NCI-H1694 treated with DMSO at 0.1 percent for 48 hours (cell line): ENCODE measurements at places on chromosomes 12 and 14.
A peak's percentile ranks its signal among the peaks of the same experiment; 100 is the strongest.

- DNase-seq = no peak
Observed at GRCh38 chr14:100010679-100011078, 54.5 kb upstream of the EVL start.

DNA sequence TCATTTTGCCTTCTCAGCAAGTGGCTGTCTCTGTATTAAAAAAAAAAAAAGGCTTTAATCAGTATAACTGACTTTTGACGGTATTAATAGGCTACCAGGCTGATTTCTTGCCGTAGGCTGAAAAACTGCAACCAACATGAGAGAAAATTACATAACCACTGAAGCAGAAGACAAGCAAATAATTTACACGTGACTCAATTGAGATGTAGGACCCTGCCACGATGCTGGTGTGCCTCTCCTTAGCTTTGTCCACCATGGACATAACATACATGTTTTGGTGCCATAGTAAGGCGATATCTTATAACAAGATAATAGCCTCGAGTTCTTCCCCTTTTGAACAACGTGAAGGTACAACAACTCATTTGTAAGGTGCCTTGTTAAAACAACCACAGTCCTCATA, 88.7 kb upstream of the GRIP1 start:
- DNase-seq = no peak

- DNase-seq = no peak
Observed at GRCh38 chr14:53890611-53891101, 66.0 kb downstream of the BMP4 start.

DNA sequence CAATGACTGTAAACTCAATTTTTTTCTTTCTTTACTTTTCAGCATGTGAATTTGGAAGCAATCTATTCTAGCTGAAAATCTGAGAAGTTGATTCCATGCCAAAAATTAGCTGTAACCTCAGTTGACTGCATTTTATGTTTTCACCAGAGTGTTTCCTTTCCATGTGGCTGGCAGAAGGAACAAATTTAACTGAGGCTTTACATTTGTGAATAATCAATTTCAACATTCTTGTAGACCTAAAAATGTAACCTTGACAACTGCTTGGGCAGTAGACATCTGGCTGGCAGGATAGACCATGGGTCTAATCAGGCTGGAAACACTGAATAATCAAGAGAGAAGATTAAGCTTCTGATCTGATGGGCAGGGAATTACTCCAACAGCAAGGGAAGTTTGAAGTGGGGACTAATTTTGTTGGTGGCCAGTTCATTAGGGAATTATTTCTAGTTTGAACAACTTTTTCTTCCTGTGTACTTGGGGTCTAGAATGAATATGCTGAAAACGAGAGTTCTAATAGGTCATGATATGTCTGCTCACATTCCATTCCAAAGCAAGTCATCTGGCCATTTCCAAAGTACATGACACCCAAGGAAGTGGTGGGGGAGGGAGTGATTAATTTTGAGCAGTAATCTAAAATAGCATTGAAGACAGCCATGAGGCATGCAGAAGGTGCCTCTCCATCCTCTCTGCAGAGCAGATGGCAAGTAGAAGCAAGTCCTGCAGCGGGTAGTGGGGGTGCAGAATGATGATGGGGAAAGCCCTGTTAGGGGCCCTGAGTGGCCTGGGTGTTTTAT, 68.2 kb downstream of the ATP23 start:
- DNase-seq = no peak

GRCh38 chr14:55446127-55446736, 5.8 kb upstream of the TBPL2 start:
- peak; percentile 80 for DNase-seq
